ENCODE measurements at places on chromosomes 2 and 18.

DNA sequence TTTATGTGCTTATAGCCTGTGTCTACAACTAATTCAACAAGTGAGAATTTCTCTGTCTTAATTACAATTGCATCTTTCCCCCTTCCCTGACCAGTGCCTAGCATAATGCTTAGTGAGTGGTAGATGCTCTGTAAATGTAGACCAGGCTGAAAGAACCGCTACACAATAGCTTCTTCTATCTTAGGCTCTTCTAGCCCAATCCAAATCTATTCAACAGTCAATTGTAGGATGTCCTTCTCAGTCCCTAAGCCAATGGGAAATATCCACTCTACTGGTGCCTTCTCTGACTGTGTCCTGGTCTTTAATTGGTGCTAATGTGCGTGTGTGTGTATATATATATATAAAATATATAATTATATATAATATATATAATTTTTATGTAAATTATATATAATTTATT lies 34.1 kb upstream of the GCC2 start:
- DNase-seq = no peak

- DNase-seq = no peak
Measured at GRCh38 chr2:232800166-232800565, 23.8 kb upstream of the KCNJ13 start.

DNA sequence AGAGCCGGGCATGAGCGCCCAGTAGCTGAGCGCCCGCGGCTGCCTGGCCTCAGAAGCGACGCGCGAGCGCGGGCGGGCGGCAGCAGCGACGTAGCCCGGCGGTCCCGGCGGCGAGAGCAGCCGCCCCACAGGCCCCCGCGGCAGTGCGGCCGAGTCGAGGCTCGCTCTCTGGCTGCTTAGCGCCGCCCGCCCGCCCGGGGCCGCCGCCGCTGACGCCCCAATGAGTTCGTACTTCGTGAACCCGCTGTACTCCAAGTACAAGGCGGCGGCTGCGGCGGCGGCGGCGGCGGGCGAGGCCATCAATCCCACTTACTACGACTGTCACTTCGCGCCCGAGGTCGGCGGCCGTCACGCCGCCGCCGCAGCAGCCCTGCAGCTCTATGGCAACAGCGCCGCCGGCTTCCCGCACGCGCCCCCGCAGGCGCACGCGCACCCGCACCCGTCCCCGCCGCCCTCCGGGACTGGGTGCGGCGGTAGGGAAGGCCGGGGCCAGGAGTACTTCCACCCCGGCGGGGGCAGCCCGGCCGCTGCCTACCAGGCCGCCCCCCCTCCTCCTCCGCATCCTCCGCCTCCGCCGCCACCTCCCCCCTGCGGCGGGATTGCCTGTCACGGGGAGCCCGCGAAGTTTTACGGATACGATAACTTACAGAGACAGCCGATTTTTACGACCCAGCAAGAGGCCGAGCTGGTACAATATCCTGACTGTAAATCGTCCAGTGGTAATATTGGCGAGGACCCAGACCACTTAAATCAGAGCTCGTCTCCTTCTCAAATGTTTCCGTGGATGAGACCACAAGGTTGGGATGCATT lies 847 bp downstream of the HOXD8 start:
- DNase-seq = no peak

- DNase-seq = no peak
Measured at GRCh38 chr2:29247336-29247914, 132.2 kb downstream of the CLIP4 start.

- DNase-seq = no peak
Measured at GRCh38 chr18:32060026-32060425, 31.6 kb upstream of the RNF138 start.

DNA sequence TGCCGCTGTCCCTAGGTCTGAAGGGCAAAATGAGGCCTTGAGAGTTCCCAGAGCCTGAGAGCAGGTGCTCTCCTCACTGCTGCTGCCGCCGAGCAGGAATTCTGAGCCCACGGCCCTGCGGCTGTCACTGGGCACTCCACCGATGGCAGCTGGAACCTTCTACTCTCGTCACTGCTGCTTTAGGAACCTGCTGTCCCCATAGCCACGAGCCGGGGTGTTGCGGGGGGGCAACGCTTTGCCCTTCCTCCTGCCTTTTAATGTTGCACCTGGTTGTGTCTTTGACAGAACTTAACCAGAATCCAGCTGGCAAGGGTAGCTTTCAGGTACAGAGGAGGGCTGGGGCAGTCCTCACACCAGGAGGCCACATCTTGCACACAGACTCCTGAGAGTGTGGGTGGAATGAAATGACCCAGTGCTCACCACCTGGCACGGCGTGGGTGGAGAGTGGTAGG lies 32.3 kb downstream of the NCK2 start:
- no peak for DNase-seq

GRCh38 chr2:45763255-45763654 lies 111.8 kb downstream of the PRKCE start:
- no peak for DNase-seq

DNA sequence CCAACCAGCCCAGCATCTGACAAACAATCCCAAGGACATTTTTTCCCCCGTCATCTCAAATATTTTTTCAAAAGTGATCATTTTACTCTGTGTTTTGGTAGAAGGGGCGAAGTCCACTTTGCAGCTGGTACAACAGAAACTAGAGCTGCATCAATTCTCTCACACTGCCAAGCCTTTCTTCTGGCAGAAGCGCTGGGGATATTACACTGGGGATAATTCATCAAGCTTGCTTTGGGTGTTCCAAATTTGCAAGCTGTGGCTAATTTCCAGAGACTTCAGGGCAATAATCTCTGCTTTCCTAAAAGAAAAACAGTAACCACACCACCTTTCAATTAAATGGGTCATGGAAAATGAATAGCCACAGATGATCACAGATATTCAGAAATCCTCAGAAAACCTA lies 238.3 kb downstream of the SLC8A1 start:
- DNase-seq = no peak

DNA sequence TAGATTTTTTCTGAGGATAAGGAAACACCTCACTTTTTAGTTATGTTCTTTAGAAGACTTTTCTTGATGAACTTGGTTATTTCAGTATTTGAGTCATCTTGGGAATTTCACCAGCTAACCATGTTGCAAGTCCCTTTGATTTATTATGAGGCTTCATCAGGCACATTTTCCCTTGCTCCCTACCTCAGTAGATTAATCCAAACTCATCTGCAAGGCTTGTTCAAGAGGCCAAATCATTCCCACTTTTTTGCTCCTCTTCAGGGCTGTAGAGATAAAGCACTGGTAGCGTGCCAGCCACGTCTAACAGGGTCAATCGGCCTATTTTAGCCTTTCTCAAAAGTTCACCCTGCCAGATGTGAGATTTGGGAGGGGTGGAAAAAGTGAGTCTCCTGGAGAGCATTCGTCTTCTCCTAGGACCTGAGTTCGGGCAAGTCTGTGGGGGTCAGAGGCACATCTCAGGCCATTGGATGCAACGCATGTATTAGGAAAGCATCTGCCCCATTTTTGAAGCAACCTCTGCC lies 120.3 kb downstream of the RDH14 start:
- no peak for DNase-seq

DNA sequence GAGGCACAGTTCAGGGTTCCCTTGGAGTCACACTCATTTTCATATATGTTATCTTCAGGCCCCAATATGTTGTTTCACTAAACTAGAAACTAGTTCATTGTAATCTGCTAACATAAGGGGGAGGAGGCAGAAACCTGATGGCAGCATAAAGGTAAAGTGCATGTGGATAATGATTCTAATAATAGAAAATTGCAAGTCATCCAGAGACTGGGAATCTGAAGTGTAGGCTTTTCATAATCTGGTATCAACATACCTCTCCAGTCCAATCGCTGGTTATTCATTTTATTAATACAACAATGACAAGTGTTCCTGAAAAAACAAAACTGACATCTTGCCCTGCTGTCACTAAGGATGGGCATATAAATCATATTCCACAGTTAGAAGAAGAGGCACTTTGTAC lies 326.3 kb upstream of the ZNF804A start:
- no peak for DNase-seq

DNA sequence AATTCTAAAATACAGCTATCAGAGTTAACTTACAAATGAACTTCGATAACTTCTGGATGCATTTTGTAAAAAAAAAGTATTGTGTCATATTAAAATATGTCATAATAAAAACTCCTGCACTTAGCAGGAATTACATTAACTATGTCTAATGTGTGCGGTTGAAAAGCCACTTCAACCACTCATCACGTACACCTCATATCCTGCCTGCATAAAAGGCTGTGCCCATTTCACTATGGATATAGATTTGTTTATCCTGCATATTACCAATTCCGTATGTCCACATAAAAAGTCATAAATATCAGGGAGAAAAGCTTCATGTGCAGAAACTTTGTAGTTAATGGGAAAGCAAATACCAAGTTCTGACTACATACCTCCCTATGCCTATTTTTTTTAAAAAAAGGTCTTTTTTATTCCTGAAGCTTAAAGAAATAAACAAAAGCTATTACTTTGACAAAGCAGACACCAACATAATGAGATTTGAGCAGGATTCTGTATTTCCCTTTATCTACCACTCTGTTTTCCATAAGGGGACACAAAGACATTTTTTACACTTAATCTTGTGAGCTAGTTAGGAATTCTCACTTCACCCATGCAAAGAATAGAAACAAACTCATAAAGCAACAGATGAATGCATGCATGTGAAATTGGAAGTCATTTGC lies 96.1 kb downstream of the PPP1R1C start:
- no peak for DNase-seq

DNA sequence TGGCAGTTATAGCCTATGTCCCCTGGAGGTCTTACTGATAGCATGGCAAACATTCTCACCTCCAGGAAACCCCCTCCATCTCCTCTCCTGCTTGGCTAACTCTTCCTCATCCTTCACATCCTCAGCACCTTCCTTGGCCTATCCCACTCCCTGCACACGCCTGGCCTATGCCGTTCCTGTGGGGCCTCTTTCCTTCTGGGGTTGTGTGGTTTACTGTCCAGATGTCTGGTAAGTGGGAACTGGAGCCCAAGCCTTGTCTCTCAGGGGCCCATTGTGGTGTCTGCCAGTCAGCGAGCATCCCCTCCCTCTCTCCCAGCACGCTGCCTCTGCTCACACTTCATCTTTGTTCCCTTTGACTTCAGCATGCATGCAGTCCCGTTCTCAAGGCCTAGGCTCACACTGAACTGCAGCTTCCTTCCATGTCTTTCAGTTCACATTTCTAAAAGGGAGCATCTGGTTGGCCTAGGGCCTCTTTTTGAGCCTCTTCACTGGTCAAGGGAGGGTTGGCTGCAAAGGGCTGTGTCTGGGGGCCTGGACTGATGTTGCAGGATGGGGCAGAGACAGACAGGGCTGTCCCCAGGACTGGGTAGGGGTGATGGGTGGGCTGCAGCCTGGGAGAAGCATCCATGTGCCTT lies 13.1 kb downstream of the SPR start:
- DNase-seq = no peak

DNA sequence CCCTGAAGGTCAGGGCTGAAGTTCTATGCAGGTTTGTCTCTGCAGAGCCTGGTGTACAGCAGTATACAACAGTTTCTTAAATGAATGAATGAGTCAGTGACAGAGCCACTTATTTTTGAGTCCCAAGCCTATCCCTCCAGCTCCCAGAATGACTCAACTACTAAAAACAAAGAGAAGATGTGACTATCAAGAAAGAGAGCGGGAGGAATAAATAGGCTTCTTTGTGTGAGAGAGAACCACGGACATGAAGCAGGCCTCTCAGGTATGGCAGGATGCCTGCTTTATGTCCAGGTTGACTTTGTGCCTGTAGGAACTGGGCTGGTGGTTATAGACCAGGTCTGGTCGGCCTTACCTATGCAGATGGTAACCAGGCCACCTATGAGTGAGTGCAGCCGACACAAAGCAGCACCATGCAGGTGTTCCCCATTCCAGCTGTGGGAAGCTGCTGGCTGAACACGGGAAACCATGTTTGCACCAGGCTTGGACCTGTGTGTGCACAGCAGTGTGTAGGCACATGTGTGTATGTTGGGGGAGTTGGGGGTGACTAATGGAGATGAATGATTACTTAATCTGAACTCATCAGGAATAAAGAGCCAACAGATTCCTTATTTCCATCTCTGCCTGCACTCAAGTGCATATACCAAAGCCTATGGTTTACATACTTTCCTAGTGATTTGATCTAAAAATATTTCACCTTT lies 171.0 kb downstream of the OSR1 start:
- DNase-seq = no peak

DNA sequence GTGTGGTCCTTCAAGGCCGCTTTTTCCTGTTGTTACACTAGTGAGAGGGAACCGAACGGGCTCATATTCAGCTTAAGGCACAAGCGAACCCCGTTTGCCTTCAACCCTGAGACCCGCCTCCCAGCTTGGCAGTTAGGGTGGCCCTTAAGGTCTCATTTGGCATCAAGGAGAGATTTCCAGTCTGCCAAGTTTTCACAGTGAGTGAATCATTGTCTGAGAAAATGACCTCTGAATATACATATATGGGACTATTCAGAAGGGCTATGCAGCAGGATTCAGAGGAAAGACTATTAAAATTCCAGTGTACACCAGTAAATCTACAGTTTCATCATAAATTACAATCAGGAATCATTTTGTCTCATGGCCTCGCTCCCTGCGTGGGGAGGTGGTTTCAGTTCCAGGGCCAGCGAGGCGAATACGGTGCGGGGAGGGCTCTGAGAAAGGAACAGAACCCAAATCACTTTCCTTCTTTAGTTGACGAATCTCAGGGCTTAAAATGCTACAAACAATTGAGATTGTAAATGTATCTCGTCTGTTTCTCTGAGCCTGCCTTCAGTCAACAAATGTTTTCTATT lies 231.4 kb downstream of the FAM210A start:
- no peak for DNase-seq

DNA sequence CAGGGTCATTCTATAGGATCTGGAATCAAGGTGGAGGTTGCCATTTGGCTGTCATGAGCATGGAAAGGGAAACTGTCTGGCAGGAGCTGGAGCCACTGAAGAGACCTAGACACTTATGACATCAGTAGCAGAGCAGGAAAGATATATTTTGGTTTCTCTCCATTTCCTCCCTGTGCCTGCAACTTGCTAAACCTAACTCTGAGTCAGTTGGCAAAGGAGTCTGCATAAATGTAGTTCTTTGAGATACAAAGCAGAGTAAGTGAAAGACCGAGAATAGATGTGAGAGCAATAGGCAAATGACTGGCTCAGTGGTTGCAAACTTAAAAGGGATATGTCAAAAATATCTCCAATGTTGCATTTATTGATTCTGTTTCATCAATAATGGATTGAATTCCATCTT lies 757.7 kb downstream of the KCNJ3 start:
- no peak for DNase-seq

GRCh38 chr2:149552226-149552625 lies 35.3 kb downstream of the MMADHC start:
- no peak for DNase-seq

DNA sequence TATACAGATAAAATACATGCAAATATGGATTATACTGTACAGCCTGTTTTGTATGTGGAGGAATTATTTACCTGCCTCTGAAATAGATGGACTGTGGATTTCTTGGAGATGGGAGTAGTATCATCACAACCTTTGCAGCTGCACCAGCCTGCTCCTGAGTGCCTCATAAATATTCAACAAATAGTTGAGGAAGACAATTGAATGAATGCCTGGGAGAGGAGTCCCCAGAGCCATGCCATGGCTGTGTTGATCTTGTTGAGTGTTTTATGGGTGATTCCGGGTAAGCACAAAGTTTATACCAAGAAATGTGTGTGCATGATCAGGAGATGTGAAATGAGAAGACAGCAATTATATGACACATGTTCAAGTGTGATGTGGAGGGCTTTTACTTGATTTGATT lies 225.0 kb downstream of the FHOD3 start:
- DNase-seq = no peak

- no peak for DNase-seq
Measured at GRCh38 chr2:223101340-223102039, 49.5 kb downstream of the KCNE4 start.

- DNase-seq = no peak
Measured at GRCh38 chr2:113848758-113849415, 41.0 kb upstream of the ACTR3 start.

Measured in activated effector memory CD4-positive, alpha-beta T cell treated with Interleukin-2 at 50 U/mL for 16 hours (primary cell).